ENCODE measurements at places on chromosomes 1 and 21.

DNA sequence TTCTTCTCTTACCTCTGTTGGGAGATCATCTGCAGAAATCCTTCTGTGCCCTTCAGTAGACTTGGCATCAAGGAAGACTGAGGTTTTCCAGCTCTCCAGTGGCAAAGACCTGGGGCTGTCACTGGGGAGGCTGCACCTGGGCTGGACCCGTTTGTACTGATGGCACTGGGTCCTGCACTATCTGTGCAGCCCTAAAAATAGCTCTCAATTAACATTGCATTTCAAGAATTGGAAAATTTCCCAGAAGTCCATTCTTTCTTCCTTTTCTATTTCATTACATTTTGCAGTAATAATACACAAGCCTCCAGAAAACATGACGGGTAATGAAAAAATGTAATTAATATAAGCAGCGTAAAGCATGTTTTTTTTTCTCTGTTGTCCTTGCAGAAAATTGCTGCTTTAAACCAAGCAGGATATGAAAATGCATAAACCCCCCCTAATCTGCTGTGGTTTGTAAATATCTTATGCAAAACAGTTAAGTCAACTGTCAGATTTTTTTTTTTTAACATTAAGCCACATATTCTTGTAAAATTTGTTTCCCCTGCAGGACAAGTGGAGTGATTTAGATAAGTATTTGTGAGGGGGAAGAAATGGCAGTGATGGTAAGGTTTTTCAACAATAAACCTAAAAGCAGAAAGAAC, 64.9 kb downstream of the LMO4 start:
- no peak for DNase-seq

DNA sequence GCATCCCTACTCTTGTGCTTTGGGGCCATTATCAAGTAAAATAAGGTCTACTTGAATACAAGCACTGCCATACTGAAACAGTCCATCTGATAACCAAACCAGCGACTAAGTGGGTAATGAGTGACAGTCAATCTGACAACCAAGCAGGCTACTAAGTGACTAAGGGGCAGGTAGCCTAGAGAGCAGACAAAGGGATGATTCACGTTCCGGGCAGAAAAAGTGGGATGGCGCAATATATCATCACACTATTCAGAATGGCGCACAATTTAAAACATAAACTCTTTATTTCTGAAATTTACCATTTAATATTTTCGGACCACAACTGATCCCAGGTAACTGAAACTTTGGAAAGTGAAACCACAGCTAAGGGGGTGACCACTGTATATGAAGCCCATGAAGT, 17.7 kb downstream of the NGF start:
- no peak for DNase-seq

- no peak for DNase-seq
These were observed 65.6 kb downstream of the PCBP3 start for GRCh38 chr21:45709173-45709572.

- DNase-seq: no peak
These were observed 85.7 kb upstream of the KRTAP19-8 start for GRCh38 chr21:31124010-31124409.

GRCh38 chr1:2152954-2153353, 41.6 kb downstream of the FAAP20 start:
- DNase-seq: no peak

DNA sequence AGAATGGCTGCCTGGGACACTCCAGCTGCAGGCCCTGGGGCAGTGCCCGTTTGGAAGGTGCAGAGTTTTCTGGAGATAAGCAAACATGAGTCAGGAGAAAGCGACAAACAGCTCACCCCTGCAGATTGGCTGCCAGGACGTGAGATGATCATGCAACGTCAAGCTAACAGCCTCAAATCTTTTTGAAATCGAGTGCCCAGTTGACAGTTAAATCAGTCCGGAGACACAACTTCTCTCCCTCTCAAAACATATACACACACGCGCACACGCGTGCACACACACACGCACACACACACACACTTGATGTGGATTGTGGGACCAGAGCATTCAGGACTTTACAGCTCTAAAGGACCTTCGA, 49.4 kb downstream of the TENT5C start:
- DNase-seq: no peak

All from stimulated activated CD8-positive, alpha-beta memory T cell treated with anti-CD3 and anti-CD28 coated beads, Interleukin-4, amount 100 ng/mL, for 4 hours (primary cell).